ENCODE measurements at places on chromosomes 2 and 18.

GRCh38 chr18:44917216-44918141 lies 236.8 kb downstream of the SETBP1 start:
- no peak for DNase-seq

GRCh38 chr18:23825978-23826405 lies 136.7 kb downstream of the LAMA3 start:
- DNase-seq: no peak

DNA sequence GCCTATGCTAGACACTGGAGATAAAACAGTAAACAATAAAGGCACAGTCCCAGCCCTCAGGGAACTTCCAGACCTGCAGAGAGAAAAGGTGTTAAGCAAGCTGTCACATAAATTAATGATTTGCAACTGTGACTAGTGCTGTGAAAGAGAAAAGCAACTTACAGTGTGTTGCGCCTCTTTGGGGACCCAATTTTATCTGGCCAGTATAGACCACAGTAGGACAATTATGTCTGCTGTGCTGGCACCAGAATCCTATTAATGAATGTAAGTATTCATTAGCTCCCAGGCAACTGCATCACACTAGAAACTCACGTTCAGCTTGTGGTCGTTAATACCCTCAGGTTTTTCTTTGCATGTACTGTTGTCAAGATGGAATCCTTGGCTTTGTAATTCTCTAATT lies 55.3 kb upstream of the CHST9 start:
- no peak for DNase-seq

- DNase-seq: no peak
Measured at GRCh38 chr2:44168681-44169154, at the start of gene PPM1B. PPM1B (plus strand) TSS chr2:44168875; CDS start chr2:44201200, 32,325 bp downstream.

DNA sequence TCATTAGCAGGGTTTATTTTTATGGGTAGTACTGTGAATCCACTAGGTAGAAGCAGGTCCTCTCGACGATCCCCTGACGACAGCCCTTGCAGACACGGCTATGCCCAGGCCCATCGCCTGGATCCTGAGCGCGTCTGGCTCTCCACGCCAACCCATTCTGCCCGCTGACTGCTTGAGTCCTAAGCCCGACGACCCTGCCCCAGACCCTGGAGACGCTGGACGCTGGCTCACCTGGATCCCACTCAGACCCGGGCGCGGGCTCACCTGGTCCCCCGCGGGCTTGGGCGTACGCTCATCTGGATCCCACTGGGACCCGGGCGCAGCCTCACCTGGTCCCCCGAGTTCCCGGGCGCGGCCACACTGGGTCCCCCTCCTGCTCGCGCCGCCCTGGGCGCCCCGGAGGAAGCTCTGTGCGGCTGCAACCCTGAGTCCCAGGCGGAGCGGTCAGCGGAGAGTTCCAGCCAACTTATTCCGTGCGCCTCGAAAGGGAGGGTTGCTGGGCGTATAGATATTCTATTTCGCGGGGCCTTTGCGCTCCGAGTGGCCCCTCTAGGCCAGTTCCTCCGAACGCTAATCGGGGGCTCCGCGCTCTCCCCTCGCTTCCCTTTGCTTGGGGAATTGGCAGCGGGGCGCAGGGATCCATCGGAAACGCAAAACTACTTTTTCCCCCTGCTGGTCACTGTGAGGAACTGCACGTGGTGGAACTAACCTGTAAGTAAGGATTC lies 22.4 kb upstream of the RMP24 start:
- DNase-seq: peak; percentile 76

DNA sequence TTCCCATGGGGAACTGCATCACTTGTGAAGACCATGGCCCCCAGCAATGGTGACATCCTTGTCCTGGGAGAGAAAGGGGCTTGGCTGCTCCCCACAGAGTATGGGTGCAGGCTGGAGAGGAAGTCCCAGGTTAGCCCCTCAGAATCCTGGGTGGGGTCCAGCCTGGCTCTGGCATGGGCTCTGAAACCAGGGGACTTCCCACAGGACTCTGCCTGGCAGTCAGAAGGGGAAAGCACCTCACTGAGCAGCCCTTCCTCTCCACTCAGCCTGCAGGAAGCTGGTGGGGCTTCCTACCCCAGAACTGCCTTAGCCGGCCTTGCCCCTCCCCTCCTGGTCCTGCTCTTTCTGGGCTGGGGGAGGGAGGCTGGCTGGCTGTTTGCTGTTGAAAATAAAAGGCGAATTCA lies 3.7 kb downstream of the NEURL3 start:
- DNase-seq: no peak

DNA sequence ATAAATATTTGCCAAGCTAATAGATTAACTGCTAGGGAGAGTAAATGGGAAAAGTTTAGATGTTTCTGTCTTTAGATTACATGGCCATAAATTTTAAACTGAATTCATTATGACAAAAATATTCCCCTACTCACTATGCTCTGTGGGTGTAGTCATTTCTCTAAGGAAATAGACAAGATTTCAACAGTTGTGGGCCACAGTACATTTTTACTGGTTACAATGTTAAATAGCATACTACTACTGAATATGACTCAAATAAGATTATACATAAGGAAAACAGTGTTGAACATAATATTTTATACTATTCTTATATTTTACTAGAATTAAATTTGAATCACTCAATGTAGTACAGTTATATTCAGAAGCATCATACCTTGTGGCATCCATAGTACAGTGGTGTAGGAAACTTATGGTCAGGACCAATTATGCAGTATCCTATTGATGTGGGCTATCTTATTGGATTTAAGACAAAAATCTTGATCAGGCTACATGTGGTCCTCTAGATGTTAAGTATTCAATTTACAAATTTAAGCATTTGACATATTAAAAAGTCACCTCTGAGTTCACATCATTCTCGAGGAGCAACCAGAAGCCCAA lies 33.0 kb downstream of the RPRD1A start:
- DNase-seq: no peak

DNA sequence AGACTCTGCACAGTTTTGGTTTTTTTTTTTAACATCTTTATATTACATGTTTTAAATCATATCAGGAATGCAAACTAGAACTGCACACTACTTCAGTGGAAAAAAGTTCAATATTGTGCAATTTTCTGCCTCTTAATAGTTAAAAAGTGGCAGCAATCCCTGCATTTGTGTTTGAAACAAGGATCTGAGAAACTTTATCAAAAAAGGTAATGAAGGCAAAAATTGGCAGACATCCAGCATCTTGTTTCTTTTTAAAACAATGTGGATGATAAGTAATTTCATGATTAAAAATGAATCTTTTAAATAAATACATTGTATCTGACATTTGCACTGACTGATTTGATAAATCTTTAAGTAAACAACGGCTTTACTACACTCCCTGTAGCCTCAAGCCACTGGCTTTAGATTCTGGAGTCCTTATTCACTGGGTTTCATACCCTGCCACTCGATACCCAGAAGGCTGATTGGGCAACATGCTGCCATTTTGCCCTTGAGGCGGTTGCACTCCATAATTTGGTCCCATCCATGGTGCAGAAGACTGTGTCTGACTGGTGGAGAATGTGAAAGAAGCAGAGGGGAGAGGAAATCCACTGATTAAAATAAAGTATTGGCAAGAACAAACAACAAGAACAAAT lies 21.6 kb upstream of the C2orf42 start:
- DNase-seq: no peak

GRCh38 chr2:122417114-122417513 lies 661.7 kb downstream of the TSN start:
- DNase-seq: no peak

DNA sequence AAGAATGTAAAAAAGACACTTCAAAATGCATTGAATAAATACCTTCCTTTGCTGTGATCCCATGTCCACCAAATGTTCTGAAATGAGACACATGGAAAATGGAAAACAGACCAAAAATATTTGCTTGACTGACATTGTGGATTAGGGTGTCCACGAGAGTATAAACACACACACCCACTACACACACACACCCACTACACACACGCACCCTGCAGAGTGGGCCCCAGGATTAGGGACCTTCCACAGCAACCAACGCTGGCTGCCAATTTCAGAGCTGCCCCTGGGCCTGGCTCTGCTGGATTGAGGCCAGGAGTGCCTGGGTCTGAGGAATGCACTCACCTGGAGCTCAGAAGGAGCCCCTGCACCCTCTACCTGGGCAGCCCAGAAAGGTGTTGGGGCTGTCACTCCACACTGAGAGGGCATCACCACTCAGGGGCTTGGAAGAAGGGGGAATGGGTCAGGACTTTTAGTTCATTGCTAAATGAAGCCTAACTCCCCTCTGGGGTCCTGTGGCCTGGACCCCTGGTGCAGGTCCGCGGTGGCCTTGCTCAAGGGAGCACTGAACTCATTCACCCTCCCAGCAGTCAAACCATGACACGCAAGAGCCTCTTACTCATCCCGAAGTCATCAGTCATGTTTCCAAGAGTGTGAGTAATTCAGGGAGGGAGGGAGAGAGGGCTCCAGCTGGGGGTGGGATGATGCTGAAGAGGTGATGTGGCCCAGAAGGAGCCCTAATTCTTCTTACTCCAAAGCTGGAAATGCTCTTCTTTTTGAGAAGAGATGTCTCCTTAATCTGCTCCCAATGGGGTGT lies 50.2 kb upstream of the PLB1 start:
- no peak for DNase-seq

DNA sequence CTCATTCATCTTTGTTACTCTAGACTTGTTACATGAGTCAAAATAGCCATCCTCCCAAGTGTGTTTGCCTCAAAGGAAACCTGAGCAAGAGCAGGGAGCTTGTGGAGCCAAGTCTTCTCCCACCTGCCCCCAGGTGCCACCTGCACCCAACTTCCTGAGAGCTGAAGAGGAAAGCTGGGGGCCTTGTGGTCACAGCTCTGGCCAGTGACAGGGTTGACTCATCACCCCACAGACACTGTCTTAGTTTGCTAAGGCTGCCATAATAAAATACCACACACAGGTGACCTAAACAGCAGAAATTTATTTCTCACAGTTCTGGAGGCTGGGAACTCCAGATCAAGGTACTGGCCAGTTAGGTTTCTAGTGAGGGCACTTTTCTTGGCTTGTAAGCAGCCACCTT lies 99.6 kb downstream of the TPGS2 start:
- no peak for DNase-seq

DNA sequence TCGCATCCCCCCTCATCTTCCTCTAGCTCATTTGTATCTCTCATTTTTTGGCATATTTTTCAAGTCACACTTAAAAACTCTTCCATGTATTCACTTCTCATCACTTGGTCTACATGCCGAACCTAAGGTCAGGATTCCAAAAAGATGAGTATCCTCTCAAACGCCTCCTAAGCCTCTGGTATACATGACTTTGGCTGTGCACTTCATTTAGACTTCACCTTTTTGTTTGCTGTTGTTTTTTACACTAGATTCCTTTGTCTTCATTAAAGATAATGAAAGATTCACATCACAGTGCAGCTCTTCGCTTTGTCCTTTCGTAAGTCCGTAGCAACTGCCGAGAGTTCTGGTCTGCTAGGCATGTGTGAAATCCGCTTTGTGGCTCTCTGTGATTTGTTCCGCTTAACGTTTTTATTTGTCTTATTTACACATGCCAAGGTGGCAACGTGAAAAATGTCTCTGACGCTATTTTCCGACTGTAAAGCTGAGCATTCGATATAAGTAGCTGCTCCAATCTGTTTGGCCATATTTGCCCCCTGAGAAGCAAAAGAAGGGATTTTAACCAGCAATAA lies 17.7 kb downstream of the RND3 start:
- DNase-seq: no peak

DNA sequence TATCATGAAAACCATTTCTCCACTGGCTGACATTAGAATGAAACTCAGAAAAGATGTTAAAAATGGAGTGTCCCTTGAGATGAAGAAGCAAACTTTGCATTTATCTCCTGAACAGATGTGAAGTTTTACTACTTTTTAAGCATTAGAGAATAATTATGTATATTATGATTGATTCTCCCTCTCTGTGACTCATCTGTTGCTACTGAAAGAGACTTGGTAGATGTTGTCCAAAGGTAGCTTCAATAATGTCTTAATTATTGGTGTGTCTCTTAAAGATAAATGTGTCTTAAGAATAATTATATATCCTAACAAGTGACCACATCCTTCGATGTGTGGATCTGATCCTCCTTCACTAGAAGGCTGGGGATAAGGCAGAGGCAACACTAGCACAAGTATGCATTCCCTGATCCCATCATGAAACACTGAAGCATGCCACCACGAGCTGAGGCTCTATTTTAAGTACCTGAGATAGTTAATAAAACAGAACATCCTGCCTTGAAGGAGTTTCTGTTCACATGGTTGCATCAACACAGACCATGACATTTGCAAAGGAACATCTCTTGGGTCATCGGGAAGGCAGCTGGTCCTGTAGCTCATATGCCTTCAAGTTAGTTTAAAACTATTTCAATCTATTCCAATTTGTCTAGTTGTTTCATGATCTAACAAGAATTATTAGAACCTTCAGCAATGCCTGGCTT lies 15.5 kb downstream of the RND3 start:
- DNase-seq: no peak

DNA sequence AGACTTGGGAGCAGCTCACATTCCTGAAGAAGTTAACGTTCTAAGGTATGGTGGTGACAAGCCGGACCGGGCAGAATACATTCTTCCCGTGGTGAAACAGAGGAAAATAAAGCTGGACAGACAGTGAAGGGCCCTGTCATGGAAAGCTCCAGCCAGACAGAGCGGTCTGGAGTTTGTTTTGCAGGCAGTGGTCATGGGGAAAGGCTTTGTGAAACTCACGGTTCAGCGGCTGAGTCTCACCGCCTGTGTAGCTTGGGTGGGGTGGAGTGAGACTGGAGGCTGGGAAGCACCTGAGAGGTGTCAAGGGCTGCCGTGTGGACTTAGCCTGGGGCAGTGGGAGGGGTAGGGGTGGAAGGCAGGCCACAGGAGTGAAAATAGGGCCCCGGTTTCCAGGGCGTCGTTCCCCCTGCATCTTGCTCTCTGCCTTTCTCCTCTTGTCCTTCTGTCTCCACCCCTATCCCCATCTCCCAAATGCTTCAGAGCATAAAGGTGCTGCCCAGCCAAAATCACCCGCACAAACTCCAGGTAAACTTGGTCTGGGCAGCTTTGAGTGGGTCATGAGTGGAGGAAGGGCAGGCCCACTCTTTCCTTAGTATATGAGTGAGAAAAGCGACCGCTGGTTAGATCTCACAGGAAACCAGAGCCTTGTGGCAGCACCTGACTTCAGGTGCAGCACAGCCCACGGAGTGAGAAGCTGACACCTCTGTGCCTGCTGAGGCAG lies 11.4 kb upstream of the SLC20A1 start:
- no peak for DNase-seq

- DNase-seq: no peak
Measured at GRCh38 chr2:9264301-9264700, 57.7 kb downstream of the ASAP2 start.

- no peak for DNase-seq
Measured at GRCh38 chr2:181770150-181770549, 89.8 kb upstream of the NEUROD1 start.

- DNase-seq: no peak
Measured at GRCh38 chr2:230684270-230685168, 28.1 kb upstream of the CAB39 start.

GRCh38 chr18:30139631-30140287 lies 902.8 kb downstream of the DSC3 start:
- DNase-seq: no peak
